ENCODE measurements at places on chromosomes 2 and 18.

DNA sequence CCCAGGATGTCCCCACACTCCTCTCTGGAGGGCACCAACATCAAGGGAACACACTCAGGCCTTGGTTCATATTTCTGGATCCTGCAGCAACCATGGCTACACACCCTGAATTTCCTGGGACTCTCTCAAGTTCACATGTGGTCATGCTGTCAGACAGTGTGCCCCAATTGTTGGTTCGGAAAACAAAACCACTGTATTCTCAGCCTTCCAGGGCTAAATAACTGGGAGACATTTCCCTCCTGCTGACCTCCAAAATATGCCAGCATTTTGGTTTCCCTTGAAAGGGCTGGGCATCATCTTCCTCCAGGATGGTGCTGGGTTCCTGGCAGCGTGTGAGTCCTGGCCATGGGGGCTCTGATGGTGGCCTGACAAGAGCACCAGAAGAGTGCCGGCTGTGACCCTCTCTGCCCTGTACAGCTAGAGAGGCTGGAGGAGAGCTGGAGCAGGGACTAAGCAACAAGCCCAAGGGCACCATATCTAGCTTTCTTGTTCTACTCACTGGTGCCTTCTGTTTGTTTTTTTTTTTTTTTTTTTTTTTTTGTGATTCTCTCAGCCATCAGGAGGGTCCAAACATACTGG lies 37.5 kb upstream of the WIPF1 start:
- no peak for DNase-seq

DNA sequence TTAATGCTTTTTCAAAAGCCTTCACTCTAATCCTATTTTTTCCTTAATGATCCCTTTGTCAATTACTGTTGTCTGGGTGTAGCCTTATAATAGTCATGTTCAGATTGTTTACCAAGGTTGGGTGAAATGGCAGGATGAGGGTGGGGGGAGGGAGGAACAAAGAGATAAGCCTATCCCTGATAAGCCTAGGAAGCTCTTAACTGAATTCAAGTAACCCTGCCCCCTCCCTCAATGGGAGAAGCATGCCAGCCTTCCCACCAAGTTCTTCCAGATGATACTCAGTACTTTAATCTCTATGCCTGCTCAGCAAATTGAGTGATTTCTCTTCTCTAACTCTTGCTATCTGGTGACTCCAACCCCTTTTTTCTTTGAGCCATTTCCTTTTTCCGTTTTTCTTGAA lies 180.3 kb upstream of the ETAA1 start:
- DNase-seq = no peak

- no peak for DNase-seq
Observed at GRCh38 chr2:79620679-79621078, 107.8 kb downstream of the CTNNA2 start.

- no peak for DNase-seq
Observed at GRCh38 chr2:133641942-133642725, 73.9 kb upstream of the NCKAP5 start.

DNA sequence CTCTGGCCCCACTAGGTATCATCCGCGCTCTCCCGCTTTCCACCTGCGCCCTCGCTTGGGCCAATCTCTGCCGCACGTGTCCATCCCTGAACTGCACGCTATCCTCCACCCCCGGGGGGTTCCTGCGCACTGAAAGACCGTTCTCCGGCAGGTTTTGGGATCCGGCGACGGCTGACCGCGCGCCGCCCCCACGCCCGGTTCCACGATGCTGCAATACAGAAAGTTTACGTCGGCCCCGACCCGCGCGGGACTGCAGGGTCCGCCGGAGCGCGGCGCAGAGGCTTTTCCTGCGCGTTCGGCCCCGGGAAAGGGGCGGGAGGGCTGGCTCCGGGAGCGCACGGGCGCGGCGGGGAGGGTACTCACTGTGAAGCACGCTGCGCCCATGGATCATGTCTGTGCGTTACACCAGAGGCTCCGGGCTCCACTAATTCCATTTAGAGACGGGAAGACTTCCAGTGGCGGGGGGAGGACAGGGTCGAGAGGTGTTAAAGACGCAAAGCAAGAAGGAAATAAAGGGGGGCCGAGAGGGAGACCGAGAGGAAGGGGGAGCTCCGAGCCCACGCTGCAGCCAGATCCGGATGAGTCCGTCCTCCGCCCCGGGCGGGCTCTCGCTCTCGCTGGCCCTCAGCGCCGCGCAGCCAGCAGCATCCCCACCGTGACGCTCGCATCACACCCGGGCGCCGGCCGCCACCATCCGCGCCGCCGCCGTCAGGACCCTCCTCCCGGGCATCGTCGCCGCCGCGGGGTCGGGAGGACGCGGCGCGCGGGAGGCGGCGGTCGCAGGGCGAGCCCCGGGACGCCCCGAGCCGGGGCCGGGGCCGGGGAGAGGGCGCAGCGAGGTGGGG lies 664 bp downstream of the NETO1 start:
- DNase-seq = no peak

DNA sequence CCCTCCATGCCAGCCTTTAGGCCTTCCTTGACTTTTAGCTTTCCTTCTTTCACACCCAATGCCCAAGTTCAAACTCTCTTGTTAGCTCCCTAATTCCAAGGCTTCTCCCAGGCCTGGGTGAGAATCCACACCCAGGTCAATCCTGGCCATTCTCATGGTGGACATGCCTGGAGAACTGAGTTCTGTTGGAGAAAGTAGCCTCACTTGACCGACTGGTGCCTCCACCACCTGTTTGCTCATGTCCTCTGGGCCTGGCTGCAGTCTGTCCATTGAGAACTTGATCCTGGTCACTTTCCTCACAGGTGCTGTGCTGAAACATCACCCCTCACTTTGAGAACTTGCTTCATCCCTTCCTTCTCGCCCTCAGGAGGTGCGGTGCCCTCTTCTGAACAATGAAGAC lies 189.1 kb upstream of the TWIST2 start:
- DNase-seq = no peak

DNA sequence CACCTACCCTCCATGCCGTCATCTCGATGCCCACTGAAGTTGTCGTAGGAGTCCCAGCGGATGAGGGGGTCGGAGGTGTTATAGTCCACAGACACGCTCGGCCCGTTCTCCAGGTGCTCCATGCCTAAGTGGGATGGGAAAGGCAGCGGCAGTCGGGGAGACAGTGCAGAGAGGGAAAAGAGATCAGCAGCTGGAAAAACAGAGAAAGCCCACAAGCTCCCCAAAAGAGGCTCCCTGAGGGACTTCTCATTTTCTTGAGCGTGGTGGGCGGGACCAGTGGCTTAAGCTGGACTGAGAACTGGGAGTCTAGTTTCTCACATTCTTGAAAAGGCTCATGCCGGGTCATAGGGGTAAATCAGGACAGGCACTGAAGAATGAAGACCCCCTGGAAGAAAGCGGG lies 121.9 kb downstream of the TNS1 start:
- DNase-seq = no peak

DNA sequence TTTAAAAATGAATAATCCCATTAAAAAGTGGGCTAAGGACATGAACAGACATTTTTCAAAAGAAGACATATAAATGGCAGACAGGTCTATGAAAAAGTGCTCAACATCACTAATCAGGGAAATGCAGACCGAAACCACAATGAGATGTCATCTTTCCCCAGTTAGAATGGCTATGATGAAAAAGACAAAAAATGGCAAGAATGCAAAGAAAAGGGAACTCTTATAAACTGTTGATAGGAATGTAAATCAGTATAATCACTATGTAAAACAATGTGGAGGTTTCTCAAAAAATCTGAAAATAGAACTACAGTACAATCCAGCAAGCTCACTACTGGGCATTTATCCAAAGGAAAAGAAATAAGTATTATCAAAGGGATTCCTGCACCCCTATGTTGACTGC lies 169.2 kb downstream of the METTL4 start:
- DNase-seq = no peak

- DNase-seq = no peak
Observed at GRCh38 chr2:118300832-118301231, 212.6 kb downstream of the INSIG2 start.

- DNase-seq = no peak
Observed at GRCh38 chr2:47631792-47632398, 151.1 kb upstream of the MSH6 start.

GRCh38 chr2:138275881-138276280 lies 225.7 kb upstream of the SPOPL start:
- peak; percentile 57 for DNase-seq
